ENCODE measurements at places on chromosomes 1 and 21.

DNA sequence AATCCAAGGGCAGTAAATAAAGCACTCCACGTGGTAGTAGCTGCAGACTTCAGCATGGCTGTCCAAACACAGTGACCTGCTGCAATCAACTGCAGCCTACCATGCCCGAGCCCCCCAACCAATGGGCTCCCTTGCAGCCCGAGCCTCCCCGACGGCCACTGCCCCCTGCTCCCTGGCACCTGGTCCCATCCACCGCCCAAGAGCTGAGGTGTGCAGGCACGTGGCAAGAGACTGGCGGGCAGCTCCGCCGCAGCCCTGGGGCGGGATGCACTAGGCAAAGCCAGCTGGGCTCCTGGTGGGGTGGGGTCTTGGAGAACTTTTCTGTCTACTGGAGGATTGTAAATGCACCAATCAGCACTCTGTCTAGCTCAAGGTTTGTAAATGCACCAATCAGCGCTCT lies 57.6 kb upstream of the RGS2 start:
- no peak for DNase-seq

DNA sequence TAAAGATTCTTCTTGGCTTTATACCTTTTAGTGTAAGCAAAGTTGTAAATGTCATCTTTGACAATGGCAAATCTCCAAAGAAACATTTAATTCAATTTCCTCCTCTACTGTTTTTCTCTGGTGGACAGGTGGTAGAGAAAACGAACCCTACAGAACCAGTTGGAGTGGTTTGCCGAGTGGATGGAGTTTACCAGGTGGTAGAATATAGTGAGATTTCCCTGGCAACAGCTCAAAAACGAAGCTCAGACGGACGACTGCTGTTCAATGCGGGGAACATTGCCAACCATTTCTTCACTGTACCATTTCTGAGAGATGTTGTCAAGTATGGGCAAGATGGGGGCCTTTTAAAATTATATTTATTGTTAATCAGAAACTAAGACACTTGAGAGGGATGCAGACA lies 25.8 kb downstream of the UAP1 start:
- no peak for DNase-seq

DNA sequence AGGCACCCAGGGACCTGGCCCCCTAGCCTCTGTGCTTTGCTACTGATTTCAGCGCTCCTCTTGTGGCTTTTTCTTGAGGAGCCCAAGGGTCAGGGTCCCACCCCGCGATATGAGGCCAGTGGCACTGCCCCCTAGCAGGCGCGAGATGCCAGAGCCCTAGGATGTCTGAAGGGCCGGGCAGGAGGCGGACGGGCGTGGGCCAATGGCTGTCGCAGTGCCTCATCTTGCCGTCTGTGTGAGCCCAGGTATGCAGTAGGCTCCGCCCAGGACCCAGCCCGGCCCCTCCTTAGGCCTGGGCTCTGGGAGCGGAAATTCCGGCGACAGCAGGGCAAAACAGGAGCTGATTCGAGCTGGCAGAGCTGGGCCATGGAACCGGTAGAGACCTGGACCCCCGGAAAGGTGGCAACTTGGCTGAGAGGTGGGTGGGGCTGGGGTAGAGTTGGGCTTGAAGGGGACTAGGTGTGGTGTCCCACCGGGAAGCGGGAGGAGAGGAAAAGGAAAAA lies at the start of gene CNKSR1:
Gene CNKSR1, plus strand, starts transcription at position 310 of the 503 bp plus-strand sequence. Its CDS starts 57 bp downstream, at position 367.
- DNase-seq = peak; percentile 88

- no peak for DNase-seq
These were observed 45.1 kb downstream of the SCCPDH start for GRCh38 chr1:246769306-246769705.

DNA sequence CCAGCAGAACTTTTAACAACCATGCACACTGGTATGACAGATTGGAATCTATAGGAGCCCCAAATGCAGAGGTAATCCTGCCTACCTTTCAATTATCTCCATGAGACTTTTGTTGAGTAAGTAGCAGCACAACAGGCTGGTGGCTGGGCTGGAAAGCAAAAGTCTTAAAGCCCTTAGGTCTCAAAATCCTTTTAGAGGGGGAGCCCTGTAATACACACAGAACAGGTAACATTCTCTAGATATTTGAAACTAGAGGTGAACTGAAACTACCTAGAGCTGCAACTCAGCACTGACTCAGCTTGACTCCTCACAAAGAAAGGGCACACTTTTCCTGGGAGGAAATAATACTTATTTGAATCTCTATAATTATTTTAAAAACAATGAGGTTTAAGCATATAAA lies 71.5 kb downstream of the CLCA4 start:
- no peak for DNase-seq

DNA sequence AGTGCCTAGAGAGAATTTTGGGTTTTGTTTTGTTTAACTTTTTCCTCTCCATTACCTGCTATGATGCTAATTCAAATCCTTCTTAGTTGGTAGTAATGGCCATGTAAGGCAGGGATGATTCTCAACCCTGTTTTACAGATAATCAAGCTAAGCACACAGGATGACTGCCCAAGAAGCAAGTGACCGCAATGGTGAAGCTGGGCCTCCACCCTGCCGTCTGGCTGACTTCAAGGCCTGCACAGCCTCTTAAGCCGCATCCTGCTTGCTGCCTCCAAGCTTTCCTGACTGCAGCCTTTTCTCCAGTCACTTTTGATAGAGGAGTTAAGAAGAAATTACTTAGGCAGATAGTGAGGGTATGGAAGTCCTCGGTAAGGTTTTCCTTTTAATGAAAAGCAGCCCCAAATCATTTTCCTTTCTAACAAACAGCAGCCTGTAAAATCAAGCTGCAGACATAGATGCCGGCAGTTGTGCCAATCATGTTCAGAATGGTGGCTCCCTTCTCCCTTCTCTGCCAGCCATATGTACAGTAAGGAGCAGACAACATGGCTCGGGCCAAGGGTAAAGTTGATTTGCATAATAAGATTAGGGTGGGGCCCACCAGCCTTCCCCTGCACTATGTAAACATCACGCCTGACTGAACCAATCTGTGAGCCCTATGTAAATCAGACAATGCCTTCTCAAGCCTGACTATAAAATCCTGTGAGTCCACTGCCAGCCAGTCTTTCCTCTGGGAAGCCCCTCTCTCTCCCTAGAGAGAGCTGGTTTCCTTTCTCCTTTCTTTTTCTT lies 8.8 kb upstream of the CTBS start:
- no peak for DNase-seq

GRCh38 chr1:245079021-245079609 lies 75.7 kb upstream of the KIF26B start:
- no peak for DNase-seq

DNA sequence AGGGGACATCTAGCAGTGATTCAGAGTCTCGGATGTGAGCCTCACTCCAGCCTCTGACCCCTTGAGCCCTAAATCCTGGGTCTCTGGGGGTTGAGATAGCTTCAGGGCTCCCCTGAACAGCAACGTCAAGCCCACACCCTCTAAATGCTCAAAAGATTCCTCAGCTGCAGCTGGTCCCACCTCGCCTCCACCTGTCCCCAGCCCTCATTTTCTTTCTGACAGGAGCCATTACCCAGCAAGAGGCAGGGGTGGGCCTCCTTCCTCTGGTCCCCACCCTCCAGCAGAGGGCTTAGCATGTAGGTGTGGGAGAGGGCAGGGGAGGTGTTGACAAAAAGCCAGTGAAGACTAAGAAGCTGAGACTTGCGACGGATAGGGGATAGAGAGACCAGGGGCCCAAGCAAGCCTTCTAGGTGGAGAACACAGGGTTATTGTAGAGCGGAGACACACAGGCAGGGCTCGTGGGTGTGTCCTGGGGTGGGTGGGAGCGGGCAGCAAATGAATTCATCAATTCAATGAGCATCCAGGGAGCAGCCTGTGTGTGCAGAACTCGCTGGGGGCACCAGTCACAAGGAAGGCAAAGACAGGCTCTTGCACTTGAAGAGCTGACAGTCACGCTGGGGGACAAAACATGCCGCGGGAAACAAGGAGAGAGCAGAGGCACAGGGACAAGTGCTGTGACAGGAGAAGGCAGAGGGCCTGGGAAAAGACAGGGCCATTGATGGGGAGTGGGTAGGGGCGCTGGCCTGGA lies 48.9 kb upstream of the GOLT1A start:
- no peak for DNase-seq

DNA sequence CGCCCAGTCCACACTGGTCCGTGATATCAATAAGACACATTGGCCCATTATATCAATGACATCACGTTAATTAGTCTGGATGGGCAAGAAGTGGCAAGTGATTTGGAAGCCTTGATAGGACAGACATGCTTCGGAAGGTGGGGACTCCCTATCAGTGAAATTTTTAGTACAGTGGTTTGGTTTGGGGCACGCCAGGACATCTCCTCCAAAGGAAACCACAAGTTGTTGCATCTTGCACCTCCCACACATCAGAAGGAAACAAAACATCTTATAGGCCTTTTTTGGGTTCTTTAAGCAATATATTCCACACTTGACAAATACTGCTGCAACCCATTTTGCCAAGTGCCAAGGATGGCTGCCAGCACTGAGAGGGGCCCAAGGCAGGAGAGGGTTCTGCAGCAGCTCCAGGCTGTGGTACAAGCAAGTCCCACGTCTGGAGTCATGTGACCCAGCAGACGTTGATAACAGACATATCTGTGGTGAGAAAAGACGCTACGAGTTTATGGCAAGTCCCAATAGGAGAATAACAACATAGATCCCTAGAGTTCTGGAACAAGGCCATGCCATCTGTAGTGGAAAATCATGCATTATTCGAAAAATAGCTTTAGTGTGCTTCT lies 95.3 kb upstream of the DISP3 start:
- DNase-seq = no peak

GRCh38 chr1:94433866-94434265 lies 15.7 kb downstream of the ABCD3 start:
- DNase-seq = no peak

GRCh38 chr1:160022330-160023310 lies 9.2 kb downstream of the PIGM start:
- no peak for DNase-seq

DNA sequence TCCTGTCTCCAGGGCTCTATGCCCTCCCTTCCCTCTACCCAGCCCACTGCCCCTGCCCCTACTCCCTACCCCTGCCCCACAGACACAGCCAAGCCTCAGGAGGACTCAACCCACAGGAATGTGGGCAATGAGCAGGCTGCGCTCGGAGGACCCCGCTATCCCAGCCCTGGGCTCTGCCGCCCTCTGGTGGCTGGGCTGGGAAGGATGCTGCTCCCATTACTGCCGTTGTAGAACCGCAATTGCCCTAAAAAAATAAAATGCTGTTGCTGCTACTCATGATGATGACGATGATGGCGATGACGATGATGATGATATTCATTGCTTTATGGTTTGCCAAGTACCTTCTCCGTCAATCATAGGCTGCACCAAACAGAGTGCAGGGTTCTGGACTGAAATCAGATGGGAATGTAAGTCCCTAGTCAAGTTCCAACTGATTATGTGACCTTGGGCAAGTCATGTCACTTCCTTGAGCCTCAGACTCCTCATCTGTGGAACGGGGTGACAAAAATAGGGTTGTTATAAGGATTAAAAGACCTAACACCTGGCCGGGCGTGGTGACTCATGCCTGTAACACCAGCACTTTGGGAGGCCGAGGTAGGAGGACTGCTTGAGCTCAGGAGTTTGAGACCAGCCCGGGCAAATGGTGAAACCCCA lies 24.6 kb downstream of the ARHGEF19 start:
- DNase-seq = no peak

GRCh38 chr1:181936768-181937581 lies 124.5 kb downstream of the ZNF648 start:
- DNase-seq = no peak

GRCh38 chr1:59569198-59569597 lies 245.6 kb upstream of the HOOK1 start:
- no peak for DNase-seq

GRCh38 chr1:15485636-15486035 lies 9.7 kb downstream of the CELA2B start:
- no peak for DNase-seq

DNA sequence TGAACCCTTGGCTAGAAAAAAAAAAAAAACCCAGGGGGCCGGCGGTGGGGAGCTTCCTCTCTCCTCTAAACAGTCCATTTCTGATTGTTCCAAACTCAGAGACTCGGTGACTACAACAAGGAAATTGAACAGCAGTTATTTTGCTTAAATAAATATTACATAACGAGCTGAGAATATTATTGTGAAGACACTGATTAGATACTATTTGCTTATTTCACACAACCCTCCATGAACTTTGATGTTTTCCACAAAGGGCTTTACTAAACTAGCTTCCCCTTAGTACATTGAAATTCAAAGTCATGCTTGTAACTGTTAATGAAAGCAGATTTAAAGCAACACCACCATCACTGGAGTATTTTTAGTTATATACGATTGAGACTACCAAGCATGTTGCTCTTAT lies at the start of gene CFHR5:
Gene CFHR5, plus strand, starts transcription at position 279 of the 400 bp plus-strand sequence. Its CDS starts 109 bp downstream, at position 388.
- no peak for DNase-seq

DNA sequence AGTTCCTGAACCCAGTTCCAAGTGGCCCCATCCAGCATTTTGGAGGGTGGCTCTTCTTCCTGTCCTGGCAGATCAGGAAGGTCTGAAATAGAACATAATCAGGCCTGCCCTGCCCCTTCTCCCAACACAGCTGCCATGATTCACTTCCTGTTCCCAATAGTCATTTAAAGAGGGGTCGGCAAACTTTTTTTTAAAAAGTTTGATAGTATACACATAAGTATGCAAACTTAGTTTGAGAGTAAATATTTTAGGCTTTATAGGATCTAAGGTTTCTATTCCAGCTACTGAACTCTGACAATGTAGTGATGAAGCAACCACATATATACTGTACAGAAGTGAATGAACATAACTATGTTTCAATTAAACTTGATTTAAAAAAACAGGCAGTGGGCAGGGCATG lies 66.4 kb downstream of the LUZP1 start:
- no peak for DNase-seq

GRCh38 chr1:145997016-145997717 lies 788 bp upstream of the TXNIP start:
- DNase-seq = no peak

- DNase-seq = no peak
These were observed 330.9 kb downstream of the RRAGC start for GRCh38 chr1:38528623-38529022.

- no peak for DNase-seq
These were observed 69.7 kb upstream of the SPAG17 start for GRCh38 chr1:118254491-118255425.

DNA sequence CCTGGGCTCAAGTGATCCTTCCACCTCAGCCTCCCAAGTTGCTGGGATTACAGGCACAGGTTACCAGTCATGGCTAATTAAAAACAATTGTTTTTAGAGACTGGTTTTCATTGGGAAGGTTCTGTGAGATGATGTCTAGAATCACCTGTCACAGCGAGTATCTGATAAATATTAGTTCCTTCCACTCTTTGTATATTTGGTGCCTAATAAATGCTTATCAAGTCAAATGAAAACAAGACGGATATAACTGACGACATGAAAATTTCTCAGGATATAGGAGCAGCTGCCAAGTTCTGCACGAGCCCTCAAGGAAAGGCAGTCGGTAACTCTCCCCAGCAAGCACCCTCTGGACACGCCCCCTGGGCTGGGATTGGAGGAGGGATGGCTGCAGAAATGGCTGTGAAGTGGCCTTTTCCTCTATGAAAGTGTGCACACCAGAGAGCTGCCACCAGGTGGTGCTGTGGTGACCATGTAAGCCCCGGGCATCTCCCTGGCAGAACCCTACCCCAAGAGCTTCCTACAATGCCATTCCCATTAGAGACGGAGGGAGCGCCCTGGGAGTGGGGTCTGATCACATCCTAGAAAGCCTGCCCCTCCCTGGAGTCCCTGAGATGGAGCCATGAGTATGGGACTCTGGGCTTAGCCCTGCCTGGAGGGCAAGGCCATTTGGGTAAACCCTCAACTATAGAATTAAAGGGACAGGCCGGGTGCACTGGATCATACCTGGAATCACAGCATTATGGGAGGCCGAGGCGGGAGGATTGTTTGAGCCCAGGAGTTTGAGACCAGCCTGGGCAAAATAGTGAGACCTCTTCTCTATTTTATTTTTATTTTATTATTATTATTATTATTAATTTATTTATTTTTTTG lies 50.9 kb downstream of the HTR6 start:
- DNase-seq = peak; percentile 85

- no peak for DNase-seq
These were observed 32.1 kb downstream of the DYRK1A start for GRCh38 chr21:37398697-37399096.
